ENCODE measurements at places on chromosomes 1 and 21.

DNA sequence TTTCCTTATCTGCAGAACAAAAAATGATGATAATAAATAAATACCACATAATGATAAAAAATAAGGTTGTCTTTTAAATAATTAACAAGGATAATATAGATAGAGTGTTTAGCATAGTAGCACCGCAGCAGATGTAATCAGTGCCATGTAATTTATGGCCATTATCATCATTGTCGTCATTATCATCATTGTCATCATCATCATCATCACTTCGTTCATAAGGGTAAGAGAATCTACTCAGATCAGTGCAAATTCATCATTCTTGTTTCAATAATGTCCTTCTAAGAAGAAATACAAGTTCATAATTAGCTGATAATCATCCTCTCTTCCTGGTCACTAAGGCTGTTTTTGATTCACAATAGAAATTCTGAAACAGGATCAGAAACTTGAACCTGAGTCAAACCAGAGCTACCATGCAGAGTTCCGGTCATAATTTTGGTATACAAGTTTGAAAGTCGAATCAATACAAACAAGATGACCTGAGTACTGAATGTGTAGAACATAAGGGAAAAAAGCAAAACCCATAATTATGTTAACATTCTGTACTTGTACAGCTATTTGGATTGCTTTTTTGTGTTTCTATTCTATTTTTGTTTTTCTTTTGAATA, 172.0 kb downstream of the LRRC40 start:
- no peak for DNase-seq

- DNase-seq, result peak; percentile 55
Observed at GRCh38 chr21:43825936-43826622, 36.7 kb downstream of the RRP1 start.

GRCh38 chr1:4684136-4684535, 29.7 kb downstream of the AJAP1 start:
- DNase-seq, result peak; percentile 75

DNA sequence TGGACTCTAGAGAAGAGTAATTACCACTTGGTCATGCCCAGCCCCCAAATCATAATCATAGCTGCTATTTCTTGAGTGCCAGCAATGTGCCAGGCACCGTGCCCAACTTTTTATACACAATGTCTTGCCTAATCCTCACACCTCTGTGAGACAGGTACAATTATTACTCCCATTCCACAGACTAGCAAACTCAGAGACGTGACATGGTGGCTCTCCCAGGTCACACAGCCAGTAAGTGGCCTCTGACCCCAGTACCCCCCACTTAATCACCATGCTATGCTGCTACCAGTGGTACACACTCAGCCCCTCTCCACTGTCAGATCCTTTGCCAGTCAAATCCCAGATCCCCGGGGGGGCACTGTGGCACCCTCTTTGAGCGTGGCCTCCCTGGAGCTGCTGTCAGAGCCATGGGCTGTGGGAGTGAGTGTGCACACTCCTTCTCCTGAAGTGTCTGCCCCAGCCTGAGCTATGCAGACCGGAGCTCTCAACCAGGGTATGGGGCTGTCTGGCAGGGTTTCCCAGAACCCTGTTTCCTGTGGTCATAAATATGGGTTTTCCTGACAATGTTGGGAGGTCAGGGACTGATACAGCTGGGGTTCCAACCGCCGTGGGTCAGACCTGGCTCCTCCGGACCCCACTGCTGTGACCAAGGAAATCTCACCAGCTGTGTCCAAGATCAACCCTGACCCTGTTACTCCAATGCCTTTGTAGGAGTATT, 51.8 kb downstream of the LACTBL1 start:
- DNase-seq, result no peak

GRCh38 chr1:88701275-88701674, 17.2 kb downstream of the PKN2 start:
- DNase-seq, result no peak

GRCh38 chr1:41329662-41330587, 31.3 kb upstream of the FOXO6 start:
- no peak for DNase-seq

DNA sequence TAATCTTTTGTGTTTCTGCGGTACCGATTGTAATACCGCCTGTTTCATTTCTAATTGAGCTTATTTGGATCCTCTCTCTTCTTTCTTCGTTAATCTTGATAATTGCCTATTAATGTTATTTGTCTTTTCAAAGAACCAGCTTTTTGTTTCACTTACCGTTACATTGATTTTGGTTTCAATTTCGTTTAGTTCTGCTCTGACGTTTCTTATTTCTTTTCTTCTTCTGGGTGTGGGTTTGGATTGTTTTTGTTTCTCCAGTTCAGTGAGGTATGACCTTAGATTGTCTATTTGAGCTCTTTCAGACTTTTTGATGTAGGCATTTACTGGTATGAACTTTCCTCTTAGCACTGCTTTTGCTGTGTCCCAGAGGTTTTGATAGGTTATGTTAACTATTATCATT, 9.4 kb downstream of the OR2M2 start:
- DNase-seq, result no peak

- no peak for DNase-seq
Observed at GRCh38 chr1:30040081-30041019, 683.0 kb downstream of the MATN1 start.

DNA sequence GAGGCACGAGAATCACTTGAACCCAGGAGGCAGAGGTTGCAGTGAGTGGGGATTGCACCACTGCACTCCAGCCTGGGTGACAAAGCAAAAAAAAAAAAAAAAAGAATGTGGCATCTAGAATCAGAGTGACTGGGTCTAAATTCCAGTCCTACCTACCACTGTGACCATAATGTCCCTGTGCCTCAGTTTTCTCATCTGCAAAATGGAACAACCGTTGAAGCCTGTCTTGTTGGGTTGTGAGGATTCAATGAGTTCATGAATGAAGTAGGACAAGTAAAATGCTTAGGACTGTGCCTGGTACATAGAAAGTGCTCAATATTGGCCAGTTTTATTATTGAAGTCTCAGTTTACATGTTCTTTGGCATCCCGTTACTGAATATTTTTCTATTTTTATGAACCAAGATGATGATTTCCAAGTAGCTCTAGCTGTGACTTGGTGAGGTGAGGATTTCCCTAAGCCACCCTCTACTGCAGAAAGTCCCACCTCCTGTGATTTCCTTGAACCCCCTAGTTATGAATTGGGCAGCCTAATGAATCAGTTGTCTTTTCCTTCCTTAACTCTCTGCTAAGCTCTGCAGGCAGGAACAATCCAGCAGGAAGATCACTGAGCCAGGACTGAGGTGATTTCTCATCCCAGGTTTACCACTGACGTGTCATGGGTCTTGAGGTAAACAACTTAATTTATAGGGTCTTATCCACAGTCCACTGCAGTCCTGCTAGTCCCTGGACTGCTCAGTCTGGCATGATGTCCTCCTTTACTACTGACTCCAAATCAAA, 18.9 kb upstream of the MEAF6 start:
- DNase-seq, result no peak

DNA sequence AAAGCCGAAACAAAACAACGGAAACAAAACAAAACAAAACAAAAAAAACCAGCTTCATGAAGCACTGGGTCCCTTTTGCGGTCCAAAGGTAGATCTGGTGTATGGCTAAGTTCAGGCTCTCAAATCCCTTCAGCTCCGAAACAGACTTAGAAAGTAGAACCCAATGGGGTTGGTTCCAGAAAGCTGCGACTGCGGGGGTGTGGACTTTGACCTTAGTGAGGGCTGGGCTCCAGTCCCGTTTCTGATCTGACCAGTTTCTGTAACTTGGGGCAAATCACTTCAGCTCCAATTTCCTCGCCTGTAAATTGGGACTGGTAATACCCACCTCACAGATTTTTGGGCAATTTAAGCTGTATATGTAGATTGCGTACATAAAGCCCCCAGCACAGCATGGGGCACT, 105.2 kb downstream of the ZSCAN20 start:
- DNase-seq, result peak; percentile 12

- no peak for DNase-seq
Observed at GRCh38 chr1:201486187-201486586, 17.2 kb upstream of the PHLDA3 start.

DNA sequence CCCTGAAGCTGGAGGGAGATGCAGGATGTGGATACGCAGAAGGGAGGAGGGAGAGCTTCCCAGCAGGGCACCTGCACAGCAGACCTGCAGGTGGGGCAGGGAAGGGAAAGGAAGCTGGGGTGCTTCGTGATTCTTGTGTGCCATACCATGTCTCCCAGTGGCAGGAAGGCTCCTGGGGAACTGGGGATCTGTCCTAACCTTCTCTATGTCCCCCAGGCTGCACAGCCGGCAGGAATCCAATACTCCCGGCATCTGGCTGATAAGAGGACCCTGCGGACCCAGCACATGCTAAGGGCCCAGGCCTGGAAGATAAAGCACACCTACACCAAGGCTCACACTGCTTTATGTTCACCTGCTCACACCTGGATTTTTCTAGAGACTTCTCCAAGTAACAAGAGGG, 79.4 kb downstream of the ITPKB start:
- no peak for DNase-seq

GRCh38 chr1:97163591-97164275, 442.1 kb downstream of the PTBP2 start:
- no peak for DNase-seq

- no peak for DNase-seq
Observed at GRCh38 chr1:153231785-153232184, 14.4 kb downstream of the PRR9 start.

DNA sequence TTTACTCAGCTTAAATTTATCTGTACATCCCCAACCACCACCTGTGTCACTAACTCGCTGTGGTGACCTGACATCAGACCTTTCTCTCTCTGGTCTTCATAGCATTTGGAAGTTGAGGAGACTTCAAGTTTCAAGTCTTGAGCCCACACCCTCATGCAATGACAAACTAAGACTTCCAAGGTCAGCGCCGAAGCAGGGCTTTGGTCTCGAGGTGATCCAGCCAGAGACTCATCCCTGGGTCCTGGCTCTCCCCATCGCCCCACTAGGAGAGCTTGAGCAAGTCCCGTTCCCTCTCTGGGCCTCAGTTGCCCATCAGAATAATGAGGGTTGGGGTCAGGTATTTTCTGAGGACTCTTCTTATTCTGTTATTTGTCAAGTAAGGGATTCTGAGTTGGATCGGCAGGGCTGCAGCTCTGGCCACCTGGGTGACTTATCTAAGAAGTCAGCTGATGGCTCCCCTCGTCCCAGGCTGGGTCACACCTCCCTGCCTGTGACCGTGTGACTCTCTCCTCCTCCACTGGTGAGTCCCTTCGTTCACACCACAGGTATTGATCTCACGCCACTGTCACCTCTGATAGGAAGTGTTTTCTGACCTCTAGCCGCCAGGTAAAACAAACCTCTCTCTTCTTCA, 143.7 kb upstream of the RUNX3 start:
- DNase-seq, result no peak

DNA sequence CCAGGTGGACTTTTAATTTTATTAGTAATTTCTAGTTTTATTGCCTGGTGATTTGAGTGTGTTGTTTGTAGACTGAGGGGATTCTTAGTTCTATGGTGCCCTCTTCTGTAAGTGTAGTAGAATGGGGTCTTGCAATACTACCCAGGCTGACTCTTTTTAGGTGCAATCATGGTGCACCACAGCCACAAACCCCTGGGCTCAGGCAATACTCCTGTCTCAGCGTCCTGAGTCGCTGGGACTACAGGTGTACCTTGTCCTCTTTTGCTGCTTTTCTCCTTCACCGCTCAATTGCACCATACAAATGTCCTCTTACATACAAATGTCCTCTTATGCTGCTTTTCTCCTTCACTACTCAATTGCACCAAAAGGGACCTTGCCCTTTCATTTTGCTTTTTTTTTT, 43.1 kb downstream of the SCP2 start:
- no peak for DNase-seq

DNA sequence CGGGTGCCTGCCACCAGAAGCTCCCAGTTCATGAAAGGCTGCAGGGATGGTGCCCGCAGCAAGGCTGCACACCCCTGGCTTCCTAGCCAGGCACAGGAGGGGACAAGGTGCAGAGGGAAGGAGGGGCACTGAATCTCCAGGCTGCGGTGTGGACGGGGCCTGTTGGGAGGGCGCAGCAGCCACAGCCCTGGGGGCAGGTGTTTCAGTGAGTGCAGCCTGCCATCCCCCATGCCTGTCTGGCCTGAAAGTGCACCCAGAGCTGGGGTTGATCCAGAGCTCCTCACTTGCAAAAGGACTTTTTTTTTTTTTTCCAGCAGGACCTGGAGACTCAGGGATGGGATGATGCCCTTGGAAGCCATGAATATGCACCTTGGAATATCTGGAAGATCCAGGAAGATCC, 153.7 kb upstream of the C1orf174 start:
- DNase-seq, result peak; percentile 38

- peak; percentile 79 for DNase-seq
Observed at GRCh38 chr1:28983509-28984310, 69.3 kb downstream of the EPB41 start.

GRCh38 chr1:25430967-25431881, 527 bp downstream of the MACO1 start:
- no peak for DNase-seq

- no peak for DNase-seq
Observed at GRCh38 chr21:15121097-15121654, 56.4 kb upstream of the NRIP1 start.

- no peak for DNase-seq
Observed at GRCh38 chr1:161226320-161226711, 456 bp downstream of the TOMM40L start.

- peak; percentile 30 for DNase-seq
Observed at GRCh38 chr1:31782421-31783410, 18.6 kb upstream of the ADGRB2 start.

DNA sequence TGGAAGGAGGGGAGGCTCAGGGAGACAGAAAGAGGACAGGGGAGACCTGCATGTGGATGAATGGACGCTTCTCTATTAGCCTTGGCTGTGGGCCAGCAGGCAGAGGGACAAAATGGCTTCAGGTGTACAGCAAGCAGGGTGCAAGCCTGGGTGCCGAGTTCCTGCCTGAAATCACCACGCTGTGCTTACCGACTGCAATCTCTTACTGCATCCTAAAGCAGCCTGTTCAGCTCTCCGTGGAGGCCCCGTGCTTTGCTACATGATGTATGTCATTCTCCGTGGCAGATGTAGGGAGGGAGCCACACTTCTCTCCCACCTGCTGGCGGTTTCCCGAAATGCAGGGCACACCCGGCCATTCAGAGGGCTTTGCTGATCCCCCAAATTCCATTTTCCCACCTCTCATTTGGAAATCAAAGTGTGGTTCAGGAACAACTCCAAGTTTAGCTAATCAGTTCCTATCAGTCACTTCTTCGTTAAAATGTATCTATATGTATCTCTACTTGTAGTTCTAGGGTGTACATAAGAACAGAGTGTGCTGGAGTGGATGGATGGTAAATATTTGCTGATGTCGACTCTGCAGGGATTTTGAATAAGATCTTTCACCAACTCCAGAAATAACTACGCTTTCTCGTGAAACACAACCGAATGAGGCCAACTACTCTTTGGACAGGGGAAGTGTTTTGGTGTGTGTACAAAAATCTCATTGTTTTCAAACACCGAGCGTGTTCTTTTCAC, 122.3 kb upstream of the BACE2 start:
- DNase-seq, result no peak

- no peak for DNase-seq
Observed at GRCh38 chr1:154860156-154860870, 9.8 kb downstream of the KCNN3 start.

- DNase-seq, result no peak
Observed at GRCh38 chr1:26327956-26328362, 10.2 kb downstream of the CD52 start.

- DNase-seq, result peak; percentile 47
Observed at GRCh38 chr21:37546949-37547614, 180.5 kb downstream of the DYRK1A start.
